Femur (tissue), 1 donor: ENCODE measurements at places on chromosomes 4 and X.

DNA sequence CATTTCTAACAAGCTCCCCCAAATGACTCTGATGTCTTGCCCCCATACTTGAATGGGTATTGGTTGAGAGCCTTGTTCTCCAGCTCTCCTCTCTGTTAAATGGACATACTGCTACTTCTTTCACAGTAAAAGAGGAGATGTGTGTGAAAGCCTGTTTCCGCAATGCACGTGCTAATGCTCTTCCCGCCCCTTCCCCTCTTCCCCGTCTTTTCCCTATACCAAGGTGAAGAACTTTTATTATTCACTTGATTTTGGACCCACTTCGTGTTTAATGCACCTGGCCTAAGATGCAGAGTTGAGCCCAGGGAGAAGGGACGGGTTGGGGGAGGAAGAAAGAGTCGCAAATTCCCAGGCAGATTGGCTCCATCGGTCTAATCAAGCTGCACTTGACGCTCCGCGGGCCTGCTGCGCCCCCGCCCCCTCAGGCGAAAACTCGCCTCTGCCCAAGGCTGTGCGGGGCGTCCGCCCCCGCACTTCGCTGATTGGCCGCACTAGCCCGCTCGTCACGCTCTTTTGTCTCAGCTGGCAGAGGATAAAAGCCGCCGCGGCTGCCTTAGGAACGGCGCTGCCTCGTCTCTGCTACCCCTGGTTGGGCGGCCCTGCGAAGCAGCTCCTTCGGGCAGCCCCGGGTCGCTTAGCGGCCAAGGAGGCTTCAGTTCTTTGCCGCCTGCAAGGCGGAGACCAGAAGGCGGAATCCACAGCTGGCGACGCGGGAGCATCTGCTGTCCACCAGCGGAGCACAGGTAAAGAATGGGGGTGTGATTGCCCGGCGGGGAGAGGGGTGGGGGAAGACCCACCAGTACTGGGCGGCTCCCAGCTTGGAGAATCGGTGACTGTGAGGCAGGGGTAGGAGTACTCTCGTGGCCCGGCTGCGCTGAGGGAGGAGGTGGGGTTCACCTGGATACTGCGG, at the start of gene ZCCHC12:
Gene ZCCHC12 (plus strand): TSS at position 562 of the 910 bp plus-strand sequence. CDS start 1,421 bp downstream, outside the sequence.
- DNase-seq, result peak; percentile 64

DNA sequence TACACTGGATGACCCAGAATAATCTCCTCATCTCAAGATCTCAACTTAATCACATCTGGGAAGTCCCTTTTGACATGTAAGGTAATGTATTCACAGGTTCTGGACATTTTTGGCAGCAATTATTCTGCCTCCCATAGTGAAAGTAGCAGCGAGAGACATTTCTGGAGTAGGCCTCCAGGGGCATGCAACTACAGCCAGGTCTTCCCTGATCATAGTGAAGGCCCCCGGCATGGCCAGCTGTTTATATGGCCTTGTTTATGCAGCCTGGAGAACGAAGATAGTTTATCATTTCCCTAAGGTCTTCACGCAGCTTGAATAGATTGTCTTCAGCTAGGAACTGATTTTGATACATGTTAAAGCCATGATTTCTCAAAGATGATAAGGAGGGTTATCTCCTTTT, 139.9 kb downstream of the RNF150 start:
- DNase-seq, result no peak

GRCh38 chrX:70979136-70979762, 48.4 kb upstream of the SLC7A3 start:
- DNase-seq, result peak; percentile 21

DNA sequence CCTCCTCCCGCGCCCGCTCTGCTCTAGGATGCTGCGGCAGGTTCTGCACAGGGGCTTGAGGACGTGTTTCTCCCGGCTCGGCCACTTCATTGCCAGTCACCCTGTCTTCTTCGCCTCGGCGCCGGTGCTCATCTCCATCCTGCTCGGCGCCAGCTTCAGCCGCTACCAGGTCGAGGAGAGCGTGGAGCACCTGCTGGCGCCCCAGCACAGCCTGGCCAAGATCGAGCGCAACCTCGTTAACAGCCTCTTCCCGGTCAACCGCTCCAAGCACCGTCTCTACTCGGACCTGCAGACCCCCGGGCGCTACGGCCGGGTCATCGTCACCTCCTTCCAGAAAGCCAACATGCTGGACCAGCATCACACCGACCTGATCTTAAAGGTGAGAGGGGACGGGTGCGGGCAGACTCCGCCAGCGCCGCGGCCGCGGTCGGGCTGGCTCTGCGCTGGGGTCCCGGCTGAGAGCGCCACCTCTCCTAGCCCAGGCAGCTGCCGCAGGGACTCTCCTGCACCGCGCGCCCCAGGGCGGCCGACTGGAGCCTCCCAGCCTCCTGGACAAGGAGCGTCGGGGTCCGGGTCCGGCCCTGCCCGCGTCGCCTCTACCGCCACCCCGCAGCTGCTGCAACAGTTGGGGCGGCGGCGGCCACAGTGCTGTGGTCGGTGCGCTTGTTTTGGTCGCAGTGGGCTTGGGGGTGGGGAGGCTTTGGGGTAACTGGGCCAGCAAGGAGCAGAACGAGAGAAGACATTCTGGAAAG, at the start of gene PTCHD1:
Gene PTCHD1 (plus strand): TSS at position 2 of the 752 bp plus-strand sequence. CDS start 27 bp downstream, at position 29.
- DNase-seq, result no peak

GRCh38 chr4:152041295-152041694, 280.5 kb upstream of the GATB start:
- DNase-seq, result no peak

DNA sequence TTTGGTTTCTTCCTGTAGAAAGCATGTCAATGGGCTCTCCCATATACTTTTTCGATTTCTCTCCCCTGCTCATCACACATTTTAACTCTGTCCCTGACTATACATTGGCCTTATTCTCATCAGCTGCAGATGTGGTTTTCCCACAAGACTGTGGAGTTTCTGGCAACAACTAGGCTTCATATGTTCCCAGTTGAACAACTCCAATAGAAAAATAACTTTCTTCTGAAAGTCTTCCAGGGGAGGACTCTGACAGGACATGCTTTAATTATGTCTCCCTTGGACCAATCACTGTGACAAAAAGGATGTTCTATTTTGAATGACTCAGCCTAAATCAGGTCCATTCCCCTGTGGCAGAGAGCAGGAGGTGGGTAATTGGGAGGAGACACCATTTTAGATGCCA, 28.1 kb downstream of the SPANXC start:
- DNase-seq, result no peak

DNA sequence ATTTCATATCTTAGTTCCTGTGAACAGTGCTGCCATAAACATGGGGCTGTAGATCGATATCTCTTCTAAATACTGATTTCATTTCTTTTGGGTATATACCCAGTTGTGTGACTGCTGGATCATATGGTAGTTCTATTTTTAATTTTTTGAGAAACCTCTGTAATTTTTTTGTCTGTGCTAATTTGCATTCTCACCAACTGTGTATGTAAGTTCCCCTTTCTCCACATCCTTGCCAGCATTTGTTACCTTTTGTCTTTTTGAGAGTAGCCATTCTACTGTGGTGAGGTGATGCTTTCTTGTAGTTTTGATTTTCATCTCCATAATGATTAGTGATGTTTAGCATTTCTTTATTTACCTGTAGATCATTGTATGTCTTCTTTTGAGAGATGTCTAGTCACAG, 2086.5 kb upstream of the TENM3 start:
- DNase-seq, result no peak

GRCh38 chr4:150325872-150326271, 247.6 kb downstream of the DCLK2 start:
- DNase-seq, result no peak

- DNase-seq, result no peak
Observed at GRCh38 chr4:164204434-164204833, 549.5 kb upstream of the SMIM31 start.

DNA sequence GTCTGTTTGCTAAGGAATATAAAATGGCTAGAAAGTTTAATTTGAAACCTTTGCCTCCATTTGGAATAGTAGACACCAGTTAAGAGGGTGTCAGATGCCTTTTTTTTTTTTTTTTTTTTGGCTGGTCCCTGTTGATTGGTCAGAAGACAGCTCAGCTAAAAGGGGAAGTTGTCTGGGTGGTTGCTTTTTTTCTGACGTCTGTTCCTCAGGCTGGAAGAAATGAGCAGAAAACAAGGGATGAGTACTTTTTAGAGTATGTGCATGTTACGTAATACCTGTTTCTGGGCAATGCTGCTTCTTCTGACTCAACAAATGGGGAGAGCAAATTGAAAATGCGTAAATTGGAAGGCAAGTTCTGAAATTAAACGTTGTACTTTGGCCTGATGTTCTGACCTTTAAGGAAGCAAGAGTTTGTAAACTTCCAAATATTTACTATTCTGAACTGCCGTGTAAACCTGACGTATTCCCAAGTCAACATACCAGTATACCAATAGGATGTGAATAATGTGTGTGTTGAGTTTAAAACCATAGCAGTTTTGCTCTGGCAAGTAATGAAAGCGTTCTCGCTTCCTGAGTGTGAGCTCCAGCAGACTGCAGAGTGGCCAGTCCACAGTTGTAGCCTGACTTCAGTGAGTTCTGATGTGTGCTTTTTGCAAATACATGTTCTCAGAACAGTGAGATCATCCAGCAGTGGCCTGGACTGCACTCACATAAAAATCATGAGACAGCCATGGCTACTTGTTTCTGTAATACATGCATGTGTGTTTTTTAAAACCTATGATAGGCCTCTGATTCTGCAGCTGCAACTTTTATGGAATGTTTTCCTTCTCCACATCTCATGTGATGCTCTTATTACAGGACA, 1.7 kb downstream of the SAT1 start:
- no peak for DNase-seq

DNA sequence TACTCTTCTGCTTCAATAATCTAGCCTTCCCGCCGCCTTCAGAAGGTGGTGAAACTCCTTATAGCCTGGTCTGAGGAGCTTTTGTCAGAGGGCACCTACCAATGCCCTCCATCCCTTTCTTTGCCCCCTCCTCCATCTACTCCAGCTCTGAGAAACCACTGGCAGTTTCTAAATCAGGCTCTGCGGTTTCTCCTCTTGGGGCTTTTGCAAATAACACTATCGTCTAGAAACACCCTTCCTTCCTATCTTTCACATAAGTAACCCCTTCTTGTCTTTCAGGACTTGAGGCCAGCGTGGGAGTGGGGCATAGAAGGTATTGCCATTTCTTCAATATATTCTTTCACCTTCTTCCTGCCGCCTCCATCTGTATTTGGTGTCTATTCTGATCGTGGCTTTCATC, 1.2 kb upstream of the EFHC2 start:
- DNase-seq, result peak; percentile 23

DNA sequence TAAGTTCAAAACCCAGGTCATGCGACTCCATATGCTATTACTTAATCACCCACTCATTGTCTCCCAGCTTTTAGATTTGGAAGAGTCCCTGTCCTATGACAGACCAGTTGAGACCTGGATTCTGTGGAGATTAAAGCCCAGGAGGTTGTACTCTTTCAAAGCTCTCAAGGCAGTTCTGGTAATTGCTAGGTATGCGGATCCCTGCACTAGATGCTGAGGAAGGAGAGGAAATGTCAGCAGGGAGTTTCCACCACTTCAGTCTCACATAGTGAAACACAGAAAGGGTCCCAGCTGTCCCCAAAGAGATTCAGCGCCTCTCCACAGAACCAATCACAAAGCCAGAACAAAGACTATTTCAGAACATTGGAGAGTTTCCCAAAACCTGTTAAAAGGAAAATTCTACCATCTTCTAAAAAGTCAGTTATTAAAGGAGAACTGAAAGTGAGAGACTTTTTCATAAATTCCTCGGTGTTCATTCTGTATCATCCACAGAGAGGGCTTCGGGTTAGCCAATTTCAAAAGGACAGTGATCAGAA, 53.4 kb downstream of the IRF2 start:
- no peak for DNase-seq

DNA sequence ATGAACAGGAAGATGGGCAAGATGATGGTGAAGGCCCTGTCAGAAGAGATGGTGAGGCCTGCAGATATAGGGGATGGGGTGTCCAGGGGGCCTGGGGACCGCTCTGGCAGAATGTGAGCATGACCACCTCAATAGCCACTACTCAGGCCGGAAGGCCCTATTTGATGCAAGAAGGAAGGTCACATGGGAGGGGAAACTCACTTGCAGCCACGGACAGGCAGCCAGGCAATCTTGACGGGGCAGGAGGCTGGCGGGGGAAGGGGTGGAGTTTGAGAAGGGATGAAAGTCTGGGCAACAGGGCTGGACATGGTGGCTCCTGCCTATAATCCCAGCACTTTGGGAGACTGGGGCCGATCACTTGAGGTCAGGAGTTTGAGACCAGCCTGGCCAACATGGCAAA, 8.8 kb downstream of the SASH3 start:
- no peak for DNase-seq

DNA sequence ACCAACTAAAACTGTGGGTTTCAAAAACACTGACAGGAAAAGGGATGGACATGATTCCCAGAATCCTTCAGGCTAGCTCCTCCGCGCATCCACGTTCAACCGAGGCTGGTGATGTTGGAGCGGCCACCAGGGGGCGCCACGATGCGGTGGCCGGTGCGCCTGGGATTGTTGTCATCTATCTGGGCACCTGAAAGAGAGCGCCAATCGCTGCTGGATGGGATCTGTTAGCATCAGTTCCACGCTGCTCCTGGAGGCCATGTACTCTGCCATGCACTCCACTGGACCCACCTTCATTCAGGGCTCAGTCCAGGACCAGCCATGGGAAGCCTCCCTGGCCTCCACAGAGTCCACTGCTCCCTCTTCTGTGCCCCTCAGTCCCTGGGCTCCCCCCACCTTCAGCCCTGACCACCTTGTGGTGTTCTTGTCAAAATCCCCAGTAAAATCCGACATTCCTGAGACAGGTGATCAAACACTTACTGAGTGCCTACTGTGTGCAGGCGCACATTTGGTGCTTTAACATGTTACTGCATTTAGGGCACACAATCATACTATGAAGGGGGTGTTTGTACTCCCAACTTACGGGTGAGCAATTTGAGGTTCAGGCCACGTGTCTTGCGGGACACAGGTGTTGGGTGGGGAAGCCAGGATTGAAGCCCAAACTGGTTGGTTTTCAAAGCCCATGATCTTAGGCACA, 71.1 kb downstream of the CRMP1 start:
- no peak for DNase-seq

- DNase-seq, result no peak
Observed at GRCh38 chr4:167715176-167715575, 377.2 kb upstream of the ANXA10 start.

- no peak for DNase-seq
Observed at GRCh38 chrX:42290608-42291007, 367.3 kb upstream of the CASK start.

DNA sequence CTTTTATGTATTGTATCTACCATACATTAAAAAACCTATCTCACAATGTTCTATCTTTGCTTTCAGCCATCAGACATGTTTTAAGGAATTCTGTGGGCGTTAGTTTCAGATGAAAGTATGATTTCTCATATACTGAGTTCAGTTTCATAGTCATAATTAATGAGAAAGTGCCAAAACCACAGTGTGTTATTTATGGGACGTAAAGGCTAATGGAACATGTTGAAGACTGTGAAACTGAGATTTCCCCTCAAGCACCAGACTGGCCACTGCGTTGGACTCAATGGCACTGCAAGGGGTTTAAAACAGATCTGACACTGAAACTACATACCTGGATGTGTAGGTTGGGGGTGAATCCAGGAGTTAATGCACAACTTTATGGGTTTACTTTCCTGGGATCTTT, 32.0 kb downstream of the F8 start:
- DNase-seq, result no peak

DNA sequence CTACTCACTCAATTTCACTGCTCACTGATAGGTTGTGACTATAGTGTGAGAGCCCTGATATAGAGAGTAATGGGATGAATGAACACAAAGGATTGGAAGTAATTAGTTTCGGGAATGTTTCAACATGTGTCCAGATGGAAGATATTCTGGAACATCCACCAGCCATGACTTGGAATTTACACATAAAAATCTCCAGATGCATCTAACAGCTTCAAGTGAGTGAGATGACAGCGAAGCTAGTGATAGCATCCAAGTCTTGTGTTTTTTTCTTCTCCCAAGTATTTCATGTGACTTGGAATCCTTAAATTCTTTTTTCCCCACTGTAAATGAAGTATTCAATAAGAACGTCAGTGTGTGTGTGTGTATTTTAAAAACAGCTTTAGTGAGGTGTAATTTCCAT, 82.1 kb downstream of the CLDN34 start:
- no peak for DNase-seq
